ENCODE measurements at places on chromosomes 16 and 17.
A peak's percentile ranks its signal among the peaks of the same experiment; 100 is the strongest.

DNA sequence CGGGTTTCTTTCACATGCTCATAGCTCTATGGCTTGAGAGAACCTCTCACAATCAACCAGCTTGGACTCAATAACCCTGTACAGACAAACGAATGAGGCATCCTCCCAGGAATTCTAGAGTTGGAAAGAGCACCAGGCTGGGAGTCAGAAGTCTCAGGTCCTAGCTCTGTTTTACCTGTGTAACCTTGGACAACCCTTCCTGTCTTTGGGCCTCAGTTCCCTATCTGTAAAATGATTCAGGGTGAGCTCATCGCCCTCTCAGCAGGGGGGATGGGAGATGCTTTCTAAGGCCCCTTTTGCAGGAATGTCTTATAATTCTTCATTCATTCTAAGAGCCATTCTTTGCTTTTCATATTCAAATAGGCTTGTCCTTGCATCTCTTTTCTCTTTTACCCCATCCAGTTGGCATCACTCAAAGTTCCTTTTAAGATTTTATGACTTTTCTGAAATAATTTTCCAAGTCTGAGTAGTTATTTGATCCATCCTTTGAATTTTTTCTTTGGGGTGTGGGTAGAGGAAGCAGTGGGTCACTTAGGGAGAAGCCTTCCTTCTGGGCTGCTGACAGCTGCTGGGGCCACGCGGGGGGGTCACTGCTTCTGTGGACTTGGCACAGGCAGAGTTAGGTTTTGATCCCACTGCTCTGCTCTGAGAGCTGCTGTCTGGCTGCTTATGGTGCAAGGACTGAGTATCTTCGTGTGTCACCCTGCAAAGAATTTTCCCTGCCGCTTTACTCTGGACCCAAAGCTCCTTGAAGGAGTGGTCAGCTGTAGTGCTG is 102.7 kb downstream of the UTP18 start:
- DNase-seq: no peak

DNA sequence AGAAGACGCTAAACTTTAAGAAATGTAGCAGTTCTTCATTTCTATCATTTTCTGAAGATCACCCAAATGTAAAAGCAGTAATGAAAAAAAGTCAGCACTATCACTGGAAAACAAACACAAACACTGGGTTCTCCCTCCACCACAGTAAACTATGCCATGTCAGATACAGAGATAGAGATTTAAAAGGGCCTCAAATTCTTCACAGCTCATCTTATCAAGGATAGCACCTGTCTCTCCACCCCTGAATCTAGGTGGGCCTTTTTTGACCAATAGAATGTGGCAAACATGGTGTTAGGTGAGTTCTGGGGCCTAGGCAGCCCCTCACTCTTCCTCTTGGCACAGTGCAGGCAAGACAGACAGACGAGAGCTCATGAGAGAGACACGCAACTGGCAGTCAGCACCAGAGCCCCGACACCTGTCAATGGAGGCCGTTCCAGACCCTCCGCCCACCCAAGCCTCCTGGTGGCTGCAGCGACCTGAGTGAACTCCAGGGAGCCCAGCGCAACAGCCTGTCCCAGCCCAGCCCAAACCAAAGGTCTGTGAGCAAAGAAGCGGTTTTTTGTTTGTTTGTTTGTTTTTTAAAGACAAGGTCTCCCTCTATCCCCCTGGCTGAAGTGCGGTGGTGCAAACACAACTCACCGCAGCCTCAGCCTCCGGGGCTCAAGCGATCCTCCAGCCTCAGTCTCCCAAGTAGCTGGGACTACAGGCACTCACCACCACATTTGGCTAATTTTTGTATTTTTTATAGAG is 79.8 kb downstream of the TBC1D16 start:
- no peak for DNase-seq

DNA sequence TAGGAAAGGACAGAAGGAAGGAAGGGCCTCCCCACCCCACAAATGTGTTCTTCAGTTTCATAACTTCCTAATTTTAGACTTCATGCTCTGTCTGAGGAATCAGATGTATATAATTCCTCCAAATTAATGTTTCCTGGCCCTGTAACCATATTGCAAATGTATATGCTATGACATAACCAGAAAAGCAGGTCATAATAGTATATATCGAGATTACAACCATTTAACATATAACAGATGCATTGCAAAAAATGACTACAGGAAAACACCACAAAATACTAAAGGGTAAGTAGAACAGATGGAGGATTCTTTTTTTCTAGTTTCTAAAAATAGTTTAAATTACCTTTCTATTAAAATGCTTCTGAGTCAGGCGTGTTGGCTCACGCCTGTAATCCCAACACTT is 3.1 kb upstream of the EXOC7 start:
- peak; percentile 64 for DNase-seq

GRCh38 chr16:47375423-47375822 is 85.4 kb downstream of the ITFG1 start:
- DNase-seq: peak; percentile 26

GRCh38 chr16:50889276-50889675 is 147.4 kb downstream of the CYLD start:
- no peak for DNase-seq

DNA sequence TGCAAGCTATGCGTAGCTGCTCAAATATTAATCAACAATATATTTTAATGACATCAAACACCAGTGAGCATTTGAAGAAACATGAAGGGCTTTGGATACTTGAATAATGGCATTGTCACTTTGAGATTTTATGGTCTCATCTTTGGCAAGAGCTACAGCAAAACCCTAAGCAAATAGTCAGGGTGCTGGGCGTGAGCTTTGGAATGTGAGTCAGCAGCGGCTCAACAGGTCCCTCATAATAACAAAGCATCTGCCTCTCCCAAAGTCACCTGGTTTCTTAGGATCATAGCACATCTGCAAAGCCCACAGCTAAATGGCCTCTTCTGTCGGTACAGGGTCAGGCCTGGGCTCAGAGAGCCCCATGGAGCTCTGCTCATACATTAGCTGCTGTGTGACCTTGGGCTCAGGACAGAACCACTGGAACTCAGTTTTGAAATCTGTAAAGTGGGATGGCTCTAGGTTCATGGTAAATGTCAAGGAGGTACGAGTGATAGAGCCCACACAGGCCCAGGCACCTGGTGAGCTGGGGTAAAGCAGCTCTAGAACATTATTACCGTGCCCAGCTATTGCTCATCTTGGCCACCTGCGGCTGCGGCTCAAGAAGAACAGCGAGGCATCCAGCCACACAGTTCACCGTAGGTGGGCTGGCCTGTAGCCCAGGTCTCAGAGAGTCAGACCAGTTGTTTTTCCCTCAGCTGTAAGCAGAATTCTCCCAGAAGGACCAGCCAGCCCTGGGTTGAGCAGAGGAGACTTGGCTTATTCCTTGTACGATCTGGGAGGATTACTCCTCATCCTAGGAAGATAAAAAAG is 544.5 kb upstream of the CDH11 start:
- no peak for DNase-seq

GRCh38 chr17:27209316-27209715 is 84.6 kb upstream of the WSB1 start:
- no peak for DNase-seq

GRCh38 chr17:38691154-38691553 is 13.9 kb upstream of the MLLT6 start:
- no peak for DNase-seq

DNA sequence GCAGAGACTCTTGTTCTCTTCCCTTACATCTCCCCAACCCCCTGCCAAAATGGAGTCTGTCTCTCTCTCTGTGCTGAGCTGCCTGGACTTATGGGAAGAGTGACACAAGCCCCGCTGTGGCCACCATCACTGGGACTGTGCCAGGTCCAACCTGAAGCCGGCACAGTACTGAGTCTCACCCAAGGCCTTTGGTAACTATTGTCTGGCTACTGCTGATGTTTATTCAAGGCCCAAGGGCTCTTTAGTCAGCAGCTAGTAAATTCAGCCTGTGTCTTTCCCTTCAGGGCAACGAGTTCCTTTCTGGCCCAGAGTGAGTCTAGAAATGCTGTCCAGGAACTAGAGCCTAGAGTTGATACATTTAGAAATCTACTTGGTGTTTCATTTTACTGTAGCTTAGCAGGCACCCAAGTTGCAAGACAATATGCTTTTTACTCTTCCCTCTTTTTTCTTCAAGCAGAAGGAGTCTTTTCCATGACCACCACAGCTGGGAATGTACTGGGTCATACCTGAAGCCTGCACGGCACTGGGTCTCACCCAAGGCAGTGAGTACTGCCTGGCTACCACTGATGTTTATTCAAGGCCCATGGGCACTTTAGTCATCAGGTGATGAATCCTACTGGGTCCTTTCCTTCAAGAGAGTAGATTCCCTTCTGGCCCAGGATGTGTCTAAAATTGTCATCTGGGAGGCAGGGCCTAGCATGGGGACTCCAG is 17.7 kb downstream of the EFCAB5 start:
- no peak for DNase-seq

DNA sequence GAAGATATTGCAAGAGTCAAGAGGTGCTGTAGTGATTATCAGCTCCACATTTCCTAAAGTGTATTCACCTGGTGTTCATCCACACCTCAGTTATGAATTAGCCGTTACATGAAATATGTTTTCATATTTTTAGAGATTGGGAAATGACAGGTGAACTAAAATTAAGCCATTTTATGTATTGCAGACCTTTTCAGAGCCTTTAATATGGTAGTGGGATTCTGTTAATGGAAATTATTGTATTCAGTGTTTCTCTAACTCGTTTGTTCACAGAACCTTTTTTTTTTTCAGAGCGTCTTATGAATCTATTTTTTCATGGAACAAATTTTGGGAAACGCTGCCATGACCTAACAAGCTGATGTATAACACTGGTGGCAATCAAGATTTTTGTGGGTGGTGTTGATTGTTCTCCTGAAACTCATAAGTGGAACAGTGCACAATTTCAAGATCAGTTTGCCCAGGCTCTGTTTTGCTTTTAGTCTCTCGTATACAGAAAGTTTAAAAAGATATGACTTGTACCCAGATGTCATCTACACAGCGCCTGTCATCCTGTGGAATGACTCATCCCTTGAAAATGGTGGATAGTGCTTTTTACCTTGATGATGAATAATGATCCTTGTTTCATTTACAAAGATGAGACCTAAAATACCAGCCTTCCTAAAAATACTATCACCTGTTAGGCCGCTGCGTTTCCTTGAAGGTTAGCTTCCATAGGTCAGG is 88.8 kb downstream of the ARHGAP44 start:
- DNase-seq: no peak

GRCh38 chr16:4317532-4318450 is 1.9 kb downstream of the GLIS2 start:
- no peak for DNase-seq

DNA sequence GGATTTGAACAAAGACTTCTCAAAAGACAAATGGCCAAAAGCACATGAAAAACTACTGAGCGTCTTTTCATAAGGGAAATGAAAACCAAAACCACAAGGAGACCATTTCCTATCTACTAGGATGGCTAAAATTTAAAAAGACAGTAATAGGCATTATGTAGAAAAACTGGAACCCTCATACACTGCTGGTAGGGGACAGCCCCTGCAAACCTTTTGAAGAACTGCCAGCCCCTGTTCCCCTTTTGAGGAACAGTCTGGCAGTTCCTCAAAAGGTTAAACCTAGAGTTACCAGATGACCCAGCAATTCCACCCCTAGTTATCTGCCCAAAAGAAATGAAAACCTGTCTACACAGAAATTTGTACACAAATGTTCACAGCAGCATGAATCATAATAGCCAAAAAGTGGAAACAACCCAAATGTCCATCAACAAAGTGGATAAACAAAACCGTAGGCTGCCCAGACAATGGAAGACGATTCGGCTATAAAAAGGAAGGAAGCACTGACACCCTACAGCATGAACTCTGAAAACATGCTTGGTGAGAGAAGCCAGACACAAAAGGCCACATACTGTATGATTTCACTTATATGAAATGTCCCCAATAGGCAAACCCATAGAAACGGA is 22.9 kb downstream of the CDIP1 start:
- no peak for DNase-seq

- DNase-seq: no peak
Observed at GRCh38 chr16:84537491-84538151, 33.2 kb upstream of the MEAK7 start.

GRCh38 chr17:65453204-65453931 is 108.1 kb downstream of the AXIN2 start:
- DNase-seq: no peak

- DNase-seq: no peak
Observed at GRCh38 chr16:65497571-65497970, 375.7 kb upstream of the CDH11 start.

- DNase-seq: no peak
Observed at GRCh38 chr17:16932611-16933010, 39.3 kb downstream of the TNFRSF13B start.

DNA sequence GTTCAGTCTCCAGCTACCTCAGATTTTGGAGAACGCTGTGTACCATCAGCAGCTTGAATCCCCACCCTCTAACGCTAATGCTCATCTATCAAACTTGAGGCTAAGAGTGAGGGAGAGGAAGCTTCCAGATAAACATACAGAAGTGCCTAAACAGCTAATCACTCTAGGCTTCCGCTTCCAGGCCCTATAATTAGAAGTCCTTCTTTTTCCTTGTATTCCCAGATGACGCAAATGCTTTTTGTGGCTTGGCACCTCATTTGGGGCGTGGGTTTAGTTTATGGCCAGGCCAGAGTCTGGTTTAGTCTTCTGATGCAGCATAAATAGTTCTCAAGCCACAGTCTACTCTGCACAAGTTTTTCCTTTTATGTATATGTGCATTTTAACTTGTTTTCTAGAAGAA is 263.4 kb downstream of the BCAS3 start:
- peak; percentile 94 for DNase-seq

Measured in fibroblast of skin of right quadriceps (primary cell).